SJSA1 (cell line): ENCODE measurements at places on chromosomes 7 and 10.

DNA sequence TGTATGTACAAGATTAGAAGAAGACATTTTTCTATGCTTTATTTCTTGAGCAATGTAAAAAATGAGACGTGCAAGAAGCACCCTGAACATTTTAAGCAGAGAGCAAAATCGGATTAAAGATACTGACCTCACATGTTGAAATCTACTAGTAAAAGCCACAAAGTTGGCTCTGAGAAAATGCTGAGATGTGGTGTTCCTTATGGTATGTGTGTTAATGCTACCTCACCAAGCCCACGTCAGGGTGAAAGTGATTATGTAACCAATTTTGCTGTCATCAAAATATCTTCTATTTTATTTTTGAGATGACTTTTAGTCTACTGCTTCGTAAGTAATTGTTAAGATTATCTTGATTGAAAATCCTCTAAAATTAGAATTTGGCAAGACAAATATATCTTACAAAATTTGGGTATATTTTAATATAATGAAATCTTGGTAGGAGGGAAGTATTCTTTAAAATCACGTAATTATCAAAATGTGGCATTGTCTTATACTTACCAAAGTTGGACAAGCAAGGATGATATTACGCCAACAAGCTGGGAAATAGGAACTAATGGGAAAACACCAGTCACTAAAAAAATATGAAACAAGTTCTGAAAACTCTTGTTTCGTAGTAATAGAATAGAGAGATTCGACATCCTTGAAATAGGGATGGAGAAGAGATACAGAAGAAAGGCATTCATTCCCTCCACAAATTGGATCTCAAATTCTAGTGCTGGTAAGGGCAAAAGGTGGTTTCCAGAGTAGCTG is 5.8 kb downstream of the ADO start:
- no peak for DNase-seq

DNA sequence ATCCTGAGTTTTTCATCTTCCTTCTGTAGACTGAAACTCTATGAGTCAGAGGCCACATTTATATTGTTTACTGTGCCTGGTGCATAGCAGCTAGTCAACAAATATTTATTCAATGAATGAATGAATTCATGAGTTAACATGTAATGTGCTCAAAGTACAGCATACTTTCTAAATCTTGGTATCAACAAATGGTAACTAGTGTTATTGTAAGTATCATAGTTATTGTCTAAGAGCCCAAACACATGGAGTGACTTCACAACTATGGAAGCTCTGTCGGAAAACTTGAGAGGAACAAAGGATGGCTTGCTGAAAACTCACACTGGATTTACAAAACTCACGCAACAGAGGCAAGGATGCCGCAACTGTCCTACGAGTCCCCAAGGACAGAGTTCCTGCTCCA is 35.9 kb downstream of the DENND2A start:
- peak; percentile 93 for DNase-seq

GRCh38 chr7:130732980-130733930 is 752 bp downstream of the KLF14 start:
- peak; percentile 10 for DNase-seq

DNA sequence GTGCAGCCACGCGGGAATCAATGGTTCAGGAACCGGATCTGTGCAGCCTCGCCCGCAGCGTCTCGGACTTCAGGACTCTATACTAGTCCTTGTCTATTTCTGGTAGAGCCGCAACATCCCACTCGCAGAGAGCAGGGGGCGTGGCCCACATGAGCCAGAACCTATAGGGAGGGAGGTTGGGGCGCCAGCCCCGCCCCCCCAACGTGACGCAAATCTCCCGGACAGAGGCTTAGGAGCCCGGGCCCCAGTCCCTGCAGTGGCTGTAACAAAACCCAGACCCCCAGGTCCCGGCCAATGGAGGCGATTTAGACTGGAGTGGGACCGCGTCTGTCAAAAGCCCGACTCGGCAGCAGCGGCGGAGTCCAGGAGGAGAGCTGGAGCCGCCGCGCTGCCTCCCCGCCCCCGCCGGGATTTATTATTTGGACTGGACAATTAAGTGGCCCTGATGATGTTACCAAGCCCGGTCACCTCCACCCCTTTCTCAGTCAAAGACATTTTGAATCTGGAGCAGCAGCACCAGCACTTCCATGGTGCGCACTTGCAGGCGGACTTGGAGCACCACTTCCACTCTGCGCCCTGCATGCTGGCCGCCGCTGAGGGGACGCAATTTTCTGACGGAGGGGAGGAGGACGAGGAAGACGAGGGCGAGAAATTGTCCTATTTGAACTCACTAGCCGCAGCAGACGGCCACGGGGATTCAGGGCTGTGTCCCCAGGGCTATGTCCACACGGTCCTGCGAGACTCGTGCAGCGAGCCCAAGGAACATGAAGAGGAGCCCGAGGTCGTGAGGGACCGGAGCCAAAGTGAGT is at the start of gene NKX2-3:
NKX2-3 (plus strand) TSS at position 256 of the 809 bp plus-strand sequence; CDS start at position 446, 190 bp downstream.
- no peak for DNase-seq

GRCh38 chr7:44122529-44122928 is 819 bp downstream of the POLD2 start:
- no peak for DNase-seq

- peak; percentile 34 for DNase-seq
Measured at GRCh38 chr10:48604991-48605508, at the start of gene ARHGAP22. Gene ARHGAP22 (minus strand): TSS chr10:48605073. CDS start chr10:48604796, 277 bp downstream.

- DNase-seq: no peak
Measured at GRCh38 chr7:100965045-100965722, 4.2 kb upstream of the MUC12 start.

GRCh38 chr7:20219062-20219445 is 1.9 kb upstream of the MACC1 start:
- no peak for DNase-seq

DNA sequence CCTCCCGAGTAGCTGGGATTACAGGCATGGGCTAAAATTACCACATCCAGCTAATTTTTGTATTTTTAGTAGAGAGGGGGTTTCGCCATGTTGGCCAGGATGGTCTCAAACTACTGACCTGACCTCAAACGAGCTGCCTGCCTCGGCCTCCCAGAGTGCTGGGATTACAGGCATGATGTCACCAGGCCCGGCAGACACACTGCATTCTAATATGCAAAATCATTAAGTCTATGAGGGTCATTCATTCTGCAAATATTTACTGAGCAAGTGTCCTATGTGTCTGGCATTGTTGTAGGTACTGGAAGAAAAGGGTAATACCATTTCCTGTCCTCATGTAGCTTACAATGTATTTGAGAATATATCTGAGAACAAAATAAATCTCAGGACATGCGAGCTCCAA is 2.7 kb downstream of the PUS7 start:
- DNase-seq: no peak

GRCh38 chr7:124783271-124783670 is 17.7 kb upstream of the GPR37 start:
- no peak for DNase-seq

DNA sequence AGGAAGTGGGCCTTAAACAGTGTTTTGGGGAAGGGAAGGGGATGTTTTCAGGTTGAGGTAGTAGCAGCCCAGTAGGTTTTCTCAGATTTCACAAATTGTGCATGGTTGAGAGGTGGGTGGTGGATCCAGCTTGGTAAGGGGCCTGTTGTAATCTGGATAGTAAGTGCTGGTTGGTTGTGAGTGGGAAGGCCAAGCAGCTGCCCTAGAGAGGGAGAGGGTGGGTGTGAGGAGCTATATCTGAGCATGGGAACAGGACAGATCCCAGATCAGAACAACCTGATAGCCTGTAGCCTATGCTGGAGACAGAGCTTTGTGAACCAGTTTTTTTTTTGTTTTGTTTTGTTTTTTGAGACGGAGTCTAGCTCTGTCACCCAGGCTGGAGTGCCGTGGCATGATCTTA is 53.9 kb upstream of the ZMIZ2 start:
- no peak for DNase-seq

GRCh38 chr7:15866753-15867152 is 180.3 kb upstream of the MEOX2 start:
- DNase-seq: no peak

DNA sequence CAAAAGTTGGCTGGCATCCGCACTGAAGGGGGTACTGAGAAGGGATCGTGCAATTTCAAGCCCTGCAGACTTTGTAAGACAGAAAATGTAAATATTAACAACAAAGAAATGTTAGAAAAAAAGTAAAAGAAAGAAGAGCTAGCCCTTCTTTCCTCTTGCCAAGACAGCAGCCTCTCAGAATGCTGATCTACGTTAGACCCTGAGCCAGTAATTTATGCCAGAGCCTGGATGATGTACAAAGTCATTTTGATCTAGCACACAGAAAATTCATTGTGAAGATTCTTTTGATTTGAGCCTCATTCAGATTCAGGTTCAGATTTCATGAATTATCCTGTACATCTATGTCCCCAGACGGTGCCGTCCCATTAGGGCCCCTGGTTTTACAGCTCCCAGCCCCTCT is 105.2 kb downstream of the PRKCQ start:
- DNase-seq: no peak

DNA sequence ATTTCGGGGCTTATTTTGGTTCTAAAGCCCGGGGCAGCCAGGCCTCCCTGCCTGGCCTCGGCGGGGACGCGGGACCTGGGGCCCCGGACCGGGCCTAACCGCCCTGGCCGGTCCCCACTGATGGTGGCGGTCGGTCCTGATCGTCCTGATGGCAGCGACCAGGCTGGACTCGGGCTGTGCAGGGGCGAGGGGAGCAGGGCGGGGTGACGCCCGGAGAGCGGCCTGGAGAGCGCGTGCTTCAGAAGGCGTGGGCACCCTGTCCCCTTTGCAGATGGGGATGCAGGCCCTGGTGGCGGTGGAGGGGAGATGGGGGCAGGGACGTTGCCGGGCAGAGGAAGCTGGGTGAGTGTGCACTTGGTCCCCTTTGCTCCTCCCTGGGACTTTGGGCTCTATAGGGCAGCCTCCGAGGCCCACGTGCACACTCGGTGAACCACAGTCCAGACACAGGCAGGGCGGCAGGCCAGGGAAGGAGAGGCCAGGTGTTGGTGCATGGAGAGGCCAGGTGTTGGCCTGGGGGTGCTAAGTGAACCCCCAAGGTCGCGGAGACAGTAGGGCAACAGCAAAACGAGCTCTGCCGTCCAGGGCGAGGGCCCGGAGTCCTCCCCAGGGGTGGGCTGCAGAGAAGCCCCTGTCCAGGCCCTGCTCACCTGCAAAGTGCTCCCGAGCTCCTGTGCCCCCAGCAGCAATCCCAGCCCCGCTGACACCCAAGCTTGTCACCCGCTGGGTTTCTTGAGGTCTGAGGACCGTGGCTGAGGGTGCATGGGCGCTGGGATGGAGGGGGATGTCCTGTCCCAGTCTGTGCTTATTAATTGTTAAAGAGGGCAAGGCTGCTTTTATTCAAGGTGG is 42.4 kb upstream of the FAM20C start:
- no peak for DNase-seq

GRCh38 chr7:66167773-66168387 is 37.3 kb upstream of the TPST1 start:
- peak; percentile 57 for DNase-seq

DNA sequence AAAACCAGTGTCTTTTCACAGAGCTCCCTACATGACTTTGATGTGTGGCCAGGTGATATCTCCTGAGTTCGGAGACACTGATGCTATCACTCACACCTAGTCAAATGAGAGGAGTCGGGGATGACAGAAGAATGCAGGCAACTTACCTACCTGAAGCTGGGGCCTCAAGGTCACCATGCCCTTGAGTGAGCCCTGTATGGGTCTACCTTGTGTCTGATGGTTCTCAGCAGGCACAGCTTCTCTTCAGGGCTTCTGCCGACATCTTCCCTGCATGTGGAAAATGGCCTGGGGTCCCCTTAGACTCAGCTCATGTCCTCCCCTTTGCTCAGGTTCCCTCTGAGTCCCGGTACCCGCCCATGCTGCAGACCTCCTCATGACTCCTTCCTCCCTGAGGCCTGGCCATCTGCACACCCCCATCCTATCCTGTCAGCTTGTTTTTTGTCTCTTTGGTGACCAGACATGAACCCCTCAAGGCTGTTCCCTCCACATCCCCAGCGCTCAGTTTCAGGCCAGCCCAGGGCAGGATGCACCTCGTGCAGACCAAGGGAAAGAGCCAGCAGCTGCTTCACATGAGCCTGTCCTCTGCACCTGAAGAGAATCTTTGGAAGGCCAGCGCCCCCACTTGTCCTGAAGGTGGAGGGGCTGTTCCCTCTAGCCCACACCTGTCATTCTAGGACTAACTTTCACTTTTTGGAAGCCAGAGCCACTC is 74.6 kb upstream of the GDF10 start:
- DNase-seq: no peak

GRCh38 chr10:28875549-28876081 is 198.3 kb downstream of the BAMBI start:
- peak; percentile 54 for DNase-seq

GRCh38 chr10:100744136-100744986 is 1.0 kb upstream of the PAX2 start:
- DNase-seq: no peak

GRCh38 chr7:86942995-86943394 is 116.5 kb downstream of the ELAPOR2 start:
- no peak for DNase-seq

GRCh38 chr7:54841772-54842697 is 83.0 kb upstream of the SEC61G start:
- DNase-seq: peak; percentile 15

GRCh38 chr7:150788474-150789269 is 11.5 kb downstream of the TMEM176B start:
- no peak for DNase-seq

DNA sequence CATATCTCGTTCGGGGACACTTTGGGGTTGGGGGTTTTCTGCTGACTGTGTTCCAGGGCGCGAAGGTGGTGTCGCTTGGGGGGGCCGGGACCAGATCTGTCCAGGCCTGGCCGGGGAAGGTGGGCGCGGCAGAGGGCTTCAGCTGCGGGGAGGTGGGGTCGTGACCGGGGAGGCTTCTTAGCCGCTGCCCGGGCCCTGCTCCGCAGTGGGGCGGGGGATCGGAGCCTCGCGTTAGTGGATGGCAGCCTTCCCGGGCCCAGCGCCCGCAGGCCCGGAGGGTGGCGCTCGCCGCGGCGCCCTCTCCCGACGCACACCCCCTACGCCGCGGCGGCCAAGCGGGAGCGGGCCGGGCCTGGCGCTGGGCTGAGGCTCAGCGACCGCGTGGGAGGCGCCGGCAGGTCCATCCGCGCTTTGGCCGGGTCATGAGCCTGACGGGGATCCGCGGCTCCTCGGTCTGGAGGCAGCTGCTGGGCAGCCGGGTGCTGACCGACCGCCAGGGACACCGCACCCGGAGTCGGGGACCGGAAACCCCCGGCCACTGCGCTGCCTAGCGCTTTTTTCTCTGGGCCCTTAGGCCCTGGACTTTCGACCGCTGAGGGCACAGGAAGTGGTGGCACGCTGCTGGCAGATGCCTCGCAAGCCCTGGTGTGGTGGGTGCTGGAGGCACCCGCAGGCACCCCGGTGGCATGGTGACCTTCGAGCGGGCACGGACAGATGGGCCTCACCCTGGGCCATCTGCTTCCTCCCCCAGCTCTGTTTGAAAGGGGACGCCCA is 1.2 kb downstream of the AGAP3 start:
- DNase-seq: peak; percentile 72

- no peak for DNase-seq
Measured at GRCh38 chr10:103199488-103199887, 6.4 kb upstream of the NT5C2 start.

- DNase-seq: no peak
Measured at GRCh38 chr7:138538997-138539644, 79.1 kb downstream of the TRIM24 start.

- peak; percentile 66 for DNase-seq
Measured at GRCh38 chr7:158695726-158696452, 8.7 kb downstream of the NCAPG2 start.
